A549 treated with Hydrocortisone at 1 μM for 4 hours (cell line): ENCODE measurements at places on chromosomes 16 and 17. TPM values are rescaled to one million over a fixed set of nuclear protein-coding genes. Genes with fewer than 3 reads are reported as not detected.

Gene TM4SF5
- total RNA-seq = 0.21 to 1.0 TPM (median 0.47 TPM) in 5 replicates

Gene CD300LB
- 0.03 to 0.07 TPM (median 0.06 TPM) in 4 of 5 replicates, not detected in the other for total RNA-seq

Gene MYO15B
- total RNA-seq = 34.1 to 57.1 TPM (median 45.1 TPM) in 5 replicates

Gene RHBDL1
- total RNA-seq = 0.63 to 1.6 TPM (median 1.1 TPM) in 5 replicates

Gene TNFRSF13B
- not detected in 5 replicates for total RNA-seq

Gene FBF1
- 5.8 to 8.8 TPM (median 7.4 TPM) in 5 replicates for total RNA-seq
